ENCODE measurements at places on chromosomes 6 and 20.

DNA sequence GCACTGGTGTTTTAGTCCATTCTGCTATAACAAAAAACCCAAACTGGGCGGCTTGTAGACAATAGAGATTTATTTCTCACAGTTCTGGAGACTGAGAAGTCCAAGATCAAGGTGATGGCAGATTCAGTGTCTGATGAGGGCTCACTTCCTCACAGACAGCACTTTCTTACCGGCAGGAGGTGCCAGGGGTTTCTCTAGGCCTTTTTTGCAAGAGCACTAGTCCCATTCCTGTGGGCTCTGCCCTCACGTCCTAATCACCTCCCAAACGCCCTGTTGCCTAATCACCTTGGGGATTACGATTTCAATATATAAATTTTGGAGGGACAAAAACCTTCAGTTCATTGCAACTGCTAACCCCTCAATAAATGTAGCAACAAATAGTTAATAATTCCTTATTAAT lies 140.0 kb upstream of the SGK1 start:
- DNase-seq, result no peak

GRCh38 chr6:33439956-33440648 lies 14.3 kb upstream of the ZBTB9 start:
- DNase-seq, result no peak

GRCh38 chr6:127051571-127052260 lies 66.8 kb upstream of the RSPO3 start:
- DNase-seq, result no peak

DNA sequence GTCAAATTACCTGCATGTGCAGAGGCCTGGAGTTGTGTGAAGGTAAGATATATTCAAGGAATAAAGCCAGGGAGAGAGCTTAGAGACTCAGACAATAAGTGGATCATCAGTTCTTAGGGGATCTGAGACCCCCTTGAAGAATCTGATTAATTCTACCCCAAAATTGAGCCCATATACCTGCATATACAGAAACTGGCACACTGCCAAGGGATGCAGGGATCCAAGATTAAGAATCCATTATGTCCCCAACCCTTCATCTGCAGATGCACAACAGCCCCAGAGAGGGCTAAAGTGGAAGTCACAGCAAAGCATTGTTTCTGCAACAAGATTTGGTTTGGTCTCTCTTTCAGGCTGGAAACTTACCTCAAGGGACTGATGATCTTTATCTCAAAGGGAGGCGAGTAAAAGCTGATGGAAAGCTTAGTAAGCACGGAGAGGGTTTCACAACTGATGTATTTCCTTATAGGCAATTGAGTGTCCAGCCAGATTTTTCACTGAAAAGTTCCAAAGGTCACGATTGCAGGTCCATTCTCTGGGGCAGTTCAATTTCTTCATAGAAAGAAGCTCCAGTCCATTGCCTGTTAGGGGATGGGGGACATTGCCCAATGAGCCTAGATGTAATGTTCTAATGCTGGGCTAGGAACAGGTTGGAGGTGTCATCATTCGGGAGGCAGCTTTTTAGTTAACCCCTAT lies 20.9 kb upstream of the STK35 start:
- DNase-seq, result no peak

All from NCI-H1694 treated with DMSO at 0.1 percent for 48 hours (cell line).